ENCODE measurements at places on chromosomes 12 and 14.

DNA sequence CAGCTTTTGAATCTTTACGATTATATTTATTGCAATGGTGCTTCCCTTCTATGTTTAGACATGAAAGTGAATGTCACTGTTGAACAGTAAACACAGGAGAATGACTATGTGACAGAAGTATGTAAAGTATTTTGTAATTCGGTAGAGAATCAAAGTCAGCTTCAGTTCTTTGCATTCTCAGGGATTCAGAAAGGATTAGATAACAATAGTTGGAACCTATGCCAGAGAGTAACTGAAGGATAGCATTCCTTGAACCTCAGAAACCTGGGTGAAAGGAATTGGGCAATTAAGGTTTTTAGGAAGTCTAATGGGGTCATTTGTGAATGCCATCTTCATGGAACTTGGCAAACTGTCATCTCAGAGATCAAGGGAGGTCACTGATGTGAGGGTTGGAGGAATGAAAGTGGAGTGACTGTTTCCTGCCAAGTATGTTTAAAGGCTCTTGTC, 305.3 kb upstream of the DDHD1 start:
- peak; percentile 66 for DNase-seq

DNA sequence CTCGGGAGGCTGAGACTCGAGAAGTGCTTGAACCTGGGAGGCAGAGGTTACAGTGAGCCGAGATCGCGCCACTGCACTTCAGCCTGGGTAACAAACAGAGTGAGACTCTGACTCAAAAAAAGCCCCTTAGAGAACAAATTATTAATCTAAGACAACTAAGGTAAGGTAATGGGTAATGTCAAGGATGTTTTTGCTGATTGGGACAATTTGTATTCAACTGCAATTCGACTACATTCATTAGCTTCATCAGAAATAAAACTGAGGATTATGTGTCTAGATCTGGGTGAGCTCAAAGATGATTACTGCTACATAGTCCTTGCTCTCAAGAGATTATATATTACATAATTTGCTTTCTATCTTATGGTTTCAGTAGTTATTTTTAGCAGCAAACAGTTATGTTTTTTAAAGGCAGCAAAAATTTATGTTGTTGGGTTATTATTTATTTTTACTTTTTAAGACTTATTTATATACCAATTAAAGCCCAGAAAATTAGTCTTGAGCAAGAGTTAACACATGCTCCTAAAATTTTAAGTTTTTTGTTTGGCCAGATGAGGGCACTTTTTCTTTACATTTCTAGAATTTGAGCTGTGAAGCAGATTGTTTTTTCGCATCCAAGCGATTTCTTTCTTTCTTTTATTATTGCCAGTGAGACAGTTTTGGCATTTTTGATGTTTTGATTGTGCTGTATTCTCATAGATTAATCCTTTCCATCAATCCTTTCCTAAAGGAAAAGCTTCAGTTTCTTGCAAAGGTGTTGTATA, 52.3 kb downstream of the PLEKHA5 start:
- DNase-seq = no peak

DNA sequence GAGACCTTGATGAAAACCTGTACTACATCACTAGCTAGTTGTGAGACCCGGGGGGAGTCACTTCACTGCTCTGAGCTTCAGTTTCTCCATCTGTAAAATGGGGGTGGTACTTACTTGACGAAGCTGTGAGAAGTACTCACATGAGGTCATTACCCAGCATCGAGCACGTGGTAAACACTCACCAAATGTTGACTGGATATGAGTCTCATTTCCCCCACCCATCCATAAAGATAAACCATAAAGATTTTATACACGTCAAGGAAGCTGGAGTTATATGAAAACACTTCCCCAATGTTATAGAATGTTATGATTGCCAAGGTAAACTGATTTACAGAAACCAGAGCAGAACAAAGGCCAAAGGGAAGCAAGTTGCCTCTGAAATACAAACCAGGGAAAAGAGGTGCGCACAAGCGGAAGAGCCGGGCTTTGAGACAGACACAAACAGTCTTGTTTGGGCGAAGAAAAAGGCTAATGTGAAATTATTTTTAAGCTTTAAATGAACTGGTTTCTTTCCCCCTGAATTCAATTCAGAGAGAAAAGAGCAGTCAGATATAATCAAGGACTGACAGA, 536.8 kb downstream of the MED13L start:
- no peak for DNase-seq

GRCh38 chr12:64061868-64062375, 160.2 kb downstream of the KICS2 start:
- DNase-seq = no peak

DNA sequence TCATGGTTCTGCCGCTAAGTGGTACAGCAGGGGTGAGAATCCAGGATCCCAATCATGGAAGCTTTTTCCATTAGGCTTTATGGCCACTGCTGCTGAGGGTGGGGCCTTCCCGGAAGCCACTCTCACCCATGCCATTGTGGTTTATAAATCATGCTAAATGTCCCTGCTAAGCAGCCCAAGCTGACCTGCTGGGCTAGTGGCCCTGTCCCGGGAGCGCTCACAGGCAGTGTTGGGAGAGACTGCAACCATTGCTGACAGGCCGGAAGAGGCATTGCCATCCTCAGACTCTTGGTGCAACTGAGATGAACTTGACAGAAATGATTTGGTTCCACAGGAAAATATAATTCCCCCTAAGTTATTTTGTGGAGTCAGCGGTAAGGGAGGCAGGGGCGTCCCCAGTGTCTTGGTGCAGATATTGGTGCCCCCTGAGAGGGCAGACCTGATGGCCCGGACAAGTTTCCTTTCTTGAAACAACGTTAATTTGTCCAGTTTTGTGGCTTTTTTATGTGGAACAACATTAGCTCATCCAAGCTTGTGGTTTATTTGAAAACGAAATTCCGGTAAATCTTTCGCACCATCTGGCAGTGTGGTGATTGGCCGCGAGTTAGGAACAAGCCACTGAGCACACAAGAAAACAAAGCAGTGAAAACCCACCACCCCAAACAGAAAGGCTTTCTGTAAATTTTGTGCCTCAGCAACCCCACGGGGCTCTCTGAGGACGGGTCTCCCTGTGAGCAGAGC, 82.3 kb downstream of the SSPN start:
- no peak for DNase-seq

- DNase-seq = no peak
These were observed 265.5 kb downstream of the ATP23 start for GRCh38 chr12:58206876-58207275.

- DNase-seq = no peak
These were observed 412.2 kb upstream of the GARIN6 start for GRCh38 chr12:99235381-99235780.

GRCh38 chr12:46445093-46445492, 72.5 kb upstream of the SLC38A2 start:
- DNase-seq = no peak

DNA sequence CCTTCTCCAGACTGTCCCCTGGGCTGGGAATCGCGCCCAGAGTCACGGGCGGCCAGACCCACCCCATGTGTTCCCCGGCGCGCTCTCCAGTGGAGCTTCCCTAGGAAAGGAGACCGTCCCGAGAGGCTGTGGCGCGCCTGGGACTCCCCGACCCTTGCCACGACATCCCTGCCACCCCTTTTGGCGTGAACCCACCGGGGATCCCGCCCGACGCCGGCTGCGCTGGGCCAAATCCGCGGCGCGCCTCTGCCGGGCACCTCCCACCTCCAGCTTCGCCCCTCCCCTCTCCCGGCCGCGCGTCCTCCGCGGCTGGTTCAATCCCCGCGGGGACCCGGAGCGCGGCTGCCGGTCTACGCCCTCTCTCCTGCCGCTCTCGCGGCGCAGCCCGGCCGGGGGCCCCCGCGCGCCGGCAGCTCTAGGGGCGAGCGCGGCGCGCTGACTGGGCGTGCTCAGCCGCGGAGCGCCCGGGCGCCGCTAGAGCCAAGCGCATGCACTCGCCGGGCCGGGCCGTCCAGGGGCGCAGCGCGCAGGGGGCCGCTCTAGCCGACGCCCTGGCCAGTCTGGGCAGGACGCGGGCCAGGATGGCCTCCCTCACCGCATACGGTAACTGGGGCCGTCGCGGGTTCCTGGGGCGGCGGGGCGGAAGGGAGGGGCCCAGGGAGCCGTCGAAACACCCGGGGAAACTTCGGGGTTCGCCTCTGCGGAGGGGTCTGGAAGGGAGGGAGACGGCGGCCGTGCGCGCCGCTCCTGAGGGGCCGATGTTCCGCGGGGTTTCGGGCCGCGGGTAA, 77.4 kb upstream of the ANO4 start:
- no peak for DNase-seq

DNA sequence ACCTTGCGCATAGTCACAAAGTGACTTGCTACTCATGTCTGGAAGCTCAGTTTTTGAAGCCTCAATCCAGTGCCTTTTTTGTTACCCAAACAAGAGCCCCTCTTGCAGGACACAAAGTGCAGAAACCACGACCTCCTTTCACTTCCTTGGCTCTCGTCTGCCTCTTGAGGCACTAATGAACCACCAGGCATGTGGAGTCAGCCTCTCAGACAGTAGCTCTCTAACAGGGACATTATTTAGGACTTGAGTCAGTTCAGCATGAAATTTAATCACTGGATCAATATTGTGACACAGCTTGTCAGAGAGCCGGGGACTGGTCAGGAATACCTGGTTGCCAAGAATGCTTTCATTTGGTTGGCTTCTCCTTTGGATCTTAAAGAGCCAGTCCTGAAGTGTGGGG, 46.7 kb downstream of the HSPB8 start:
- DNase-seq = no peak

- DNase-seq = no peak
These were observed 982.2 kb upstream of the FBXO33 start for GRCh38 chr14:40414386-40414785.

GRCh38 chr14:99331811-99332210, 59.8 kb upstream of the BCL11B start:
- no peak for DNase-seq

- DNase-seq = no peak
These were observed 187.9 kb downstream of the ETV6 start for GRCh38 chr12:11837216-11837934.

DNA sequence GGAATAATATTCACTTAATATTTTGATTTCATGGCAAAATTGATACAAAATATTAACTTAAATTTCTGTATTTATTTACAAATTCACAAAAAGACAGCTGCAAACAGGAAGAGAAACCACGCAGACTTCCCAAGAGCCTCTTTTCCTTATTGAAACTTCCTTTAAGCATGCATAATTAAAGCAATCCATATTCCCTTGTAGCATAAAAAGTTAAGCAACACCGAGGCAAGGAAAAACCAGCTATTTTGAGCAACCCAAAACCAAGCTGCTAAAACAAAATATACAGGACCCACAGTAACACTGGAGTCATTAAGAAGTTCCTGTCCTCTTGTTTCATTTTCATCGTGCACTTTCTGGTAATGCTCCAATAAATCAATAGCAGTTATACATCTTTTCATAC, 58.0 kb downstream of the EEA1 start:
- no peak for DNase-seq

Data from HS-27A (cell line).